ENCODE measurements at places on chromosomes 1 and 21.

GRCh38 chr1:36481771-36482723 is 666 bp downstream of the CSF3R start:
- DNase-seq = no peak

DNA sequence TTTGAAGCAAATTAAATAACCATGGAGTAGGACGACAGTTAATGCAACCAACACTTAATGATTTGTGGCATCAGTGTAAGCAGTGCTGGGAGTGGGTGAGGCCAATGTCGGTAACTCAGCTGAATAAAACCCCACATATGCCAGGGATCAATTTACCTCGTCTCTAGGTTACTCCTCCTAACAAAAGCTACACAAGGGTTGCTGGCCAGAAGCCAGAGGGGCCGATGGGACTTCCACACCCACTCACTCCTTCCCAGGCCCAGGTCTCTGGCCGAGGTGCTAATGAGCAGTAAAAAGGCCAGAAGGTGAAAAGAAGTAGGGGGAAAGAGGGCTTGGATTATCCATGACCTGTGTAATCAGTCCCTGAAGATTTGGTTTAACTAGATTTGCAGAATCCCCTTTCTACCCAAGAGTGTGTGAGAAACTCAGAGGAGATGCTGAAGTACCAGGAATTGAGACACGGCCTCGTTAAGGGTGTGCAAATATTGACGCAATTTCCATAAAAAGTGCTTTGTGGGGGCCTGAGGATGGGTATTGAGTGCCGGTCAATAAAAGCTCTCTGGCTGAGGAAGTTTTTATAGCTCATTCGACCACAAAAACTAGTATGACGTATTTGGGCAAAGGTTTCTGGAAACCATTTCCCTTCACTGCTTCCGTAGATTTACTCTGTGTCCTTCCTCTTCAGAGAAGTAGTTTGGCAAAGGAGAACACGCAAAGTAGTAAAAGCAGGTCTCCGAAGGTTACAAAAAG is 145.5 kb downstream of the TBX15 start:
- no peak for DNase-seq

GRCh38 chr1:248521856-248522255 is 14.0 kb downstream of the OR2G6 start:
- DNase-seq = no peak

- DNase-seq = no peak
Measured at GRCh38 chr21:25079053-25079452, 528.2 kb downstream of the MRPL39 start.

GRCh38 chr1:19169642-19170041 is 40.4 kb downstream of the UBR4 start:
- no peak for DNase-seq

GRCh38 chr1:201507360-201507675 is 395 bp upstream of the CSRP1 start:
- no peak for DNase-seq

GRCh38 chr1:23563003-23563402 is 3.7 kb upstream of the ID3 start:
- no peak for DNase-seq

GRCh38 chr1:177471244-177471643 is 300.5 kb downstream of the BRINP2 start:
- no peak for DNase-seq

DNA sequence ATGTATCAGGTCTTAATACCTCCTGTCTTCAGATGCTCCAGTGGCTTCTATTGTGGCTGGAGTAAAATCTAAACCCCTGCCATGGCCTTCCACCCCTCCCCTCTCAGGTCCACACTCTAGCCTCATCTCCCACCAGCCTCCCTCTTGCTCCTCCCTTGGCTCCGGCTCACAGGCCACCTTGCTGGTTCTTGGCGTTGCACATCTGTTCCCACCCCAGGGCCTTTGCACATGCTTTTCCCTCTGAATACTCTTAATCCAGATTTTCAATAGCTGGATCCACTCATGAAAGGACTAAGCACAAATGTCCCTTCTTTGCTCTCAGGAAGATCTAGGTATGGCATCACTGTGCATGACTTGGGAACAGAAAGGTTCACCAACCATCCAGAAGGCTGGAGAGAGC is 415.4 kb upstream of the VAMP3 start:
- no peak for DNase-seq

- DNase-seq = no peak
Measured at GRCh38 chr21:33286076-33286475, 19.9 kb downstream of the IL10RB start.

All from urothelium cell line (cell line).